Caco-2 (cell line): ENCODE measurements at places on chromosomes 6 and 20.

GRCh38 chr6:74137911-74138310 lies 441.9 kb downstream of the CD109 start:
- peak; percentile 62 for DNase-seq

DNA sequence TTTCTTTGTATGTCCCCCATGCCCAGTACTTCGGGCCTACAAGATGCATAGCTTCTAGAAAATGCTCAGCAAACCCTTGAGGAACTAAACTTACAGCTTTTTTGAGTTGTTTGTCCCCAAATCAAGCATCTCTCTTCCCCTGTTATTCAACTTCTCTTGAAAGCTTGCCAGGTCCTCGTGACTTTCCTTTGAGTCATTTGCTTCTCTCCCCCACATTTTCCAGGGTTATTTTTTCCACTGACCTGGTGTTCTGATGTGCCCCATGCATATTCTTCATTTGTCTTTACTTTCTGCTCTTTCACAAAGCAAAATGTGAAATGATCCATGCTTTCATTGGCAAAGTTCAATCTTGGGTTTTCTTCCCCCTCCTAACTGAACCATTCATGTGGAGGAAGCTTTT lies 204.8 kb downstream of the TFAP2A start:
- no peak for DNase-seq

GRCh38 chr6:130982135-130982534 lies 80.9 kb downstream of the EPB41L2 start:
- DNase-seq, result no peak

DNA sequence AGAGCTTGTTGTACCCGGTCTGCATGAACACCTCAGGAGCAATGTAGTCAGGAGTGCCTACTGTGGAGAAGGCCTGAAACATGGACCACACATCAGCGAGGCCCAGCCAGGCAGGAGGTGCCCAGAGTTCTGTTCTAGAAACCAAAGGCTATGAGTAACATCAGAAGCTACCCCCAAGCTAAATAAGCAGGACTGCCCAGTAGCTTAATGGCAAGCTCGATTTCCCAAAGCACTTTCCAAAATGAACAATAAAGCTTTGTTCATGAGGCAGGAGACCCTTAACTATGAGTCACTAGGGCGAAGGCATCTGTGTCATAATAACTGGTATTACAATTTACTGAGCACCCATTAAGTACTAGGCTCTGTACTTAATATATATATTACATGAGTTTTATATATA lies 47.4 kb downstream of the STK38 start:
- no peak for DNase-seq

- DNase-seq, result peak; percentile 42
These were observed 4.9 kb downstream of the XPO5 start for GRCh38 chr6:43570876-43571441.

- no peak for DNase-seq
These were observed 70.0 kb upstream of the AHI1 start for GRCh38 chr6:135567375-135568083.

DNA sequence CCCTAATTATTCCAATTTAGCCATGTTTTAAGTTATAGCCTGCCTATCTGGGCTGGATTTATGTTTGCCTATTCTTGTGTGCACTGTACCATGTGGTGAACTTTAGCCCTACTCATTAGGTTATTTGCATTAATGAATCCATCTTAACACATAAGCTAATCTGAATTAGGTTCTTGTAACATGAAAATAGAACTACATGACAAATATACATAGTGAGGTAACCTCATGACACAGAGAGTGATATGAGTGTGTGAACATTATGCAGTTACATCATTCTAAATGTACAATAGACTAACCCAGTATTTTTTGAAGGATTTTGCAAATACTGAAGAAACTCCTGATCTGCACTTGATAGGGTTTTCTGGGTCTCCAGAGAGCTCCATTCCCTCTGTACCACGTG lies 733.7 kb upstream of the CITED2 start:
- DNase-seq, result no peak

DNA sequence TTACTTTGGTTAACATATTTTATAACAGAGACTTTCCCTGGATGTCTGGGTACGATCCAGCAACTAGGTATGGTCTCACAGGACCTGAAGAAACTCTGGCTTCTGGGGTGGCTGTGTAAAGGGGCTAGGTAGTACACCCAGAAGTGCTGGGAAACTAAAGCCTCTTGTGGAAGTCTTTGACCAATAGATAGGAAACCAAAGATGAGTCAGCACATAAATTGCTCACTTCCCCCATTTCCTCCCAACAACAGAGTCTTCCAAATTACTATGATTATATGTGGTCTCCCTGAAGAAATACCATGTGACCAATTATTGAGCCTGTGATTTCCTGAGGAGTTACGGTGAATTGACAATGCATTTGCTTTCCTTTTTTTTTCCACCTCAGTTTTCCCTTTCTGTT lies 26.8 kb upstream of the TBX18 start:
- DNase-seq, result no peak

DNA sequence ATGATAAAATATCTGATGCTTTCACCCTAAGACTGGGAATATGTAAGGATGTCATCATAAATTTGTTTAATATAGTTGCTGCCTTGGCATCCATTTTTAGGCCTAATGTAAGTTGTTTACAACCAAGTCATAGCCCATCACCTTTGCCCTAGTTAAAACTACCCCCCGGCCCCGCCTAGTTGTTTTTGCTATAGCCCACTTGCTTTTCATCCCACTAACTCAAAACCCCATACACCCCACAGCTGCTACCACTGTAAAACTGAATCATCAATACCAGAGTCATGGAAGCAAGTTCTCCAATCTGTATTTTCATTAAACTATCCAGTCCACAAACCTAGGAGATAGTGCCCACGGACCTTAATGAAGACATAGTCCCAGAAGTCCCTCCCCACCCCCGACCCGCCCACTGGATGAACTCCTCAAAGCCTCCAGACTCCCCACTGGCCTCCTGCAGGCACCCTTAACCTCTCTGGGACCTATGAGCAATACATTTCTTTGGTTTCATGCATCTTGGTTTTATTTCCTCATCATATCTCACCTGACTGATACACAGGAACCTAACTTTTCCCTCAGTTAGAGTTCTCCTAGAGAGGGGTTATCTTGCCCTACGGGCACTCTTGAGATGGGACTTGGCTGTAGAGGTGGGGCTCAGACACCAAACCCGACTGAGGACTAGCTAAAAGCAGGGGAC lies 12.5 kb upstream of the ZDHHC14 start:
- no peak for DNase-seq

DNA sequence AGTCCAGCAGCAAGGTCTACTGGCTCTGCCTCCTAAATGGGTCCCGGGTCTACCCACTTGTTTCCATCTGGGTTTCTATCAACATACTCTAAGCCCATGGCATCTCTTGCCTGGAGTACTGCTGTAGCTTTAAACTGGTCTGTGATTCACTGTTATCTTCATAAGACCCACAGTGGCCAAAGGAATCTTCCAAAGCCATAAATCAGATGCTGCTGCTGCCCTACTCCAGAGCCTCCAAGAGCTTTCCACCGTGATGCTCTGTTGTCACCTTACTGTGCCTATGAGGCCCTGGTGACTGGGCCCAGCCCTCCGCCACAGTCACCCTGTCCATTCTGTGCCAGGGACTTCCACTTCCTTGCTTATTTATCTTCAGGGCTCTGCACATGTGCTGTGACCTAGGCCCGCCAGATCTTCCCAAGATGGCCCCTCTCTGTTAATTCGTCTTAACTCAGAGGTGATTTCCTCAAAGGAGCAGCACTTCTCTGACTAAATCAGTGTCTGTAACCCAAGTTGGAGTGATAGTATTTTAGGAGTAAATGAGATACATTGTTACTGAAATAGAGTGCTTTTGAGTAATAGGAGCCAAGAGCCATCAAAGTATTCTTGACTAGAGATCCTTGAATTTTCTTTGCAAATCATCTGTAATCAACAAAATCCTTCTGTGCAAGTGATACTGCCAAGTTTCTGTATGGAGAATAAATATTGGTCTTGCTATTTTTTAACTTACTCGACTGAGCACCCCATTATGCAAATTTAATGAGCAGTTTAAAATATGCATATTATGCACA lies 102.5 kb downstream of the PPP1R14C start:
- no peak for DNase-seq

GRCh38 chr6:36333171-36333895 lies 3.4 kb downstream of the BNIP5 start:
- DNase-seq, result no peak

GRCh38 chr6:129510950-129511349 lies 199.0 kb downstream of the ARHGAP18 start:
- no peak for DNase-seq

GRCh38 chr6:41545703-41546474 lies at the start of gene FOXP4:
FOXP4 (plus strand) TSS chr6:41546381; CDS start chr6:41565761, 19,380 bp downstream.
- DNase-seq, result peak; percentile 90

DNA sequence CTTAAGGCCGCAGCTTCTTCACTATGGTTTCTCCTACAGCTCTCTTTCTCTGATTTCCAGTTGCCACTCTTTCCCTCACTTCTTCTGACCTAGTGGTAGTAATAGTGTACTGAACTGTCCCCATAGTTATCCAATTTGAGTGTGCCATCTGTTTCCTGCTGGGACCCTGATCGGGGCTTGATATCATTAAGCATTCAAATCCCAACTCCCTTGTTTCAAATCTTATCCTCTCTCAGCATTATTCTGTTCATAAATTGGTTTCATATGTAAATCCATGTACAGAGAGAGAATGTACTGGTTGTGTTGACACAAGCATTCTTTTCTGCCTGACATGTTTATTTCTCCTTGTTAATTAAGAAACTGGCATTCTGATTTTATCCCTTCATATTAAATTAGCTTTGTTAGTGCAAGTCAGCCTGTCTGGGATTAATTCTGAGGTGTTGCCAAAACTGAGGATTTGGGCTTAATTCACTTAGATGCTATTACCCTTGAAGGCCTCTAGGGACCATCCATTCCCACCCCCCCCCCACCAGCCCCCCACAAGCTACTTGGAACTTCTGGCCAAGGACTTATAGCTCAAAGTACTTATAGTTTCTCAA lies 84.6 kb upstream of the PROKR2 start:
- DNase-seq, result no peak

DNA sequence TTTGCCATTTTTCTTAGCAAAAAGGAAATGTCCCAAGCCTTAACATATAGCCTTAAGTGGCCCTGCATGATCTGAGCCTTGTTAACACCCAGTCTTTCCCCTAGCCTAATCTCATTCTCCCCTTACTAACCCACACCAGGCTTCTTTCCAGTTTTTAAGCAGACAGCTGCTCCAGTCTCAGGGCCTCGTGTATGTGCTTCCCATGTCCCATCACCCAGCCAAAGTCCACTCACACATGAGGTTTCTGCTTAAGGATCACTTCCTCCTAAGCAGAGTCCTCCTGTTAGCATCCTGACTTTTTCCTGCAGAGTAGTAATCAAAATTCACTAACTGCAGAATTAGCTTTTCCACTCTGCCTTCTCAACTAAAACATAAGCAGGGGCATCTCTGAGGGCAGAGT lies 96.1 kb downstream of the SMLR1 start:
- DNase-seq, result no peak

DNA sequence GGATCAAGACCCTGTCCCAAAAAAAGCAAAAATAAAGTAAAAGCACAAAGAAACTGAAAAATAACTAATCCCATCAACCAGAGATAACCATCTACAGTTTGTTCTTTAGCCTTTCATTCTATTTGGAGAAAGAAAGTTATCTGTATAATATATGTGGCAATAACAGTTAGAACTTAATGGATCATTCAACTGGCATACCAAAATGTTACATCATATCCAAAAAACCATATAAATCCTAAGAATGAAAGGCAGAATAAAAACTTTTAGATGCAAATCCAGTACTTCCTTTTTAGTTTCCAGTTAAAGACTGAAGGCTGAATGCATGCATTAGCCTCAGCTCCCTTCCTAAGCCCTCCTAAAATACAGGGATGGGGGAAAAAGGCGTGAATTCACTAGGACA lies 25.2 kb downstream of the ILRUN start:
- DNase-seq, result no peak

DNA sequence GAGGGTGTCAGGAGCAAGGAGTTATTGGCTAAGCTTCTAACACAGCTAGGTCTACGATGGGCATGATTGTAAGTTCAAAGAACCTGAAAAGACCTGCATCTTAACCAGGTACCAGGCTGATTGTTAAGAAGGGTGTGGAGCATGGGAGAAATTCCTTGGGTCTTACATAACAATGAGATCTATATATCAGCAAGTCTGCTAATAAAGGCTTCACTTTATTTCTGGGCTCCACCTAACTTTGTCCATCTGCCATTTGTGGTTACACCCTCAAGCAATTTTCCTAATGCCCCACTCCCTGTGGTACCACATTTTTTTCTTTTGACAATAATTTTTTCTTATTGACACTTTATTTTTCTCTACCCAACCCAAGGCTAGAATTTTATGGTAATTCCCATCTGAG lies 223.5 kb upstream of the JAG1 start:
- DNase-seq, result no peak

GRCh38 chr6:90676516-90677300 lies 89.8 kb upstream of the MAP3K7 start:
- DNase-seq, result no peak

GRCh38 chr6:46926481-46926880 lies 4.7 kb upstream of the ADGRF5 start:
- DNase-seq, result no peak

DNA sequence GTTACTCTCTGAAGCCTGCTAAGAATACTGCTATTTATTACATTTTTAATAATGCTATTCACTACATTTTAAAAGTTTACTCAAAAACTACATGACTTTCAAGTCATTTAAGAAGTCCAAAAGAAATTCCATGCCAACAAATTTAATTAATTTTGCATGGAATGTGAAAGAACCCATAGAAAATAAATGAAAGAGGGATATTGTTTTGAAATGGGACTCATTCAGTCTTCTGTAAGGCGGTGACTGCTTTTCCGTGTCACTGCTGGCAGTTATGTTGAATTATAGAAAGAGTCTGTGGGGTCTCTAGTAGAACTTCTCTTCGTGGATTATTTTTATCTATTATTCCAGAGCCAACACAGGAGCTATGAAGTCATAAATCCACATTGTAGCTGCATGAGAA lies 211.2 kb downstream of the LAMA2 start:
- DNase-seq, result no peak

- DNase-seq, result no peak
These were observed 50.5 kb upstream of the ENPP5 start for GRCh38 chr6:46221222-46221793.

GRCh38 chr20:45832619-45833018 lies 980 bp upstream of the SNX21 start:
- DNase-seq, result no peak

GRCh38 chr6:156562636-156563035 lies 214.5 kb upstream of the ARID1B start:
- no peak for DNase-seq

- no peak for DNase-seq
These were observed 67.8 kb upstream of the RALGAPA2 start for GRCh38 chr20:20780127-20780824.

- no peak for DNase-seq
These were observed 237.0 kb downstream of the NKAIN2 start for GRCh38 chr6:124040655-124041054.
